ENCODE measurements at places on chromosomes 2 and 18.

- DNase-seq: no peak
These were observed 152.8 kb downstream of the BCL11A start for GRCh38 chr2:60400462-60401246.

DNA sequence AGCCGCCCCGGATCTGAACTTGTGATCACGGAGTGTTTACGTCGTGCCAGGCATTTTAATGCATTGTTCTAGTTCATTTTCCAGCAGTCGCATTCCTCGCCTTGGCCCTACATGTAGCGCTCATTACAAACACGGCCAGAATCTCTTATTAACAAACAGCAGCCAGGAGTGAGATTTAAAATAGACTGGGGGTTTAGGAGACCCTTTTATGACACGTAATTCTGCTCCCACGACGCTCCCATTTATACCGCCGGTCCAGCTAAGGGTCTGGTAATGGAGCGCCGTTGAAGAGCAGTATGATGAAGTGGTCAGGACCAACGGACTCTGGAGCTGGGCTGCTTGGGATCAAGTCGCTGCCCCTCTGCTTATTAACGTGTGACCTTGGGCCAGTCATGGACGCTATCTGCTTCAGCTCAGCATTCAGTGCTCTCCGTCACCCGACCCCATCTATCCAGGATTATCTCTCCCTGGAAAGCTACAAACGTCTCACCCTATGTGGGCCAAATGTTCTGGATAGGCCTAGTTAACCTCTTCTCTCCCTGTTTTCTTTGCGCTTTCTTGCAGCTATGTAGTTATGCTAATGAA, 745 bp downstream of the MSH2 start:
- DNase-seq: peak; percentile 55

- DNase-seq: peak; percentile 82
These were observed 19.7 kb upstream of the PPM1B start for GRCh38 chr2:44148999-44149398.

- DNase-seq: no peak
These were observed 17.7 kb downstream of the FHL2 start for GRCh38 chr2:105381101-105381668.

- DNase-seq: no peak
These were observed 42.8 kb downstream of the OLA1 start for GRCh38 chr2:174205562-174205961.

Measured in NCI-H82 (cell line).